ENCODE measurements at places on chromosomes 6 and 20.

DNA sequence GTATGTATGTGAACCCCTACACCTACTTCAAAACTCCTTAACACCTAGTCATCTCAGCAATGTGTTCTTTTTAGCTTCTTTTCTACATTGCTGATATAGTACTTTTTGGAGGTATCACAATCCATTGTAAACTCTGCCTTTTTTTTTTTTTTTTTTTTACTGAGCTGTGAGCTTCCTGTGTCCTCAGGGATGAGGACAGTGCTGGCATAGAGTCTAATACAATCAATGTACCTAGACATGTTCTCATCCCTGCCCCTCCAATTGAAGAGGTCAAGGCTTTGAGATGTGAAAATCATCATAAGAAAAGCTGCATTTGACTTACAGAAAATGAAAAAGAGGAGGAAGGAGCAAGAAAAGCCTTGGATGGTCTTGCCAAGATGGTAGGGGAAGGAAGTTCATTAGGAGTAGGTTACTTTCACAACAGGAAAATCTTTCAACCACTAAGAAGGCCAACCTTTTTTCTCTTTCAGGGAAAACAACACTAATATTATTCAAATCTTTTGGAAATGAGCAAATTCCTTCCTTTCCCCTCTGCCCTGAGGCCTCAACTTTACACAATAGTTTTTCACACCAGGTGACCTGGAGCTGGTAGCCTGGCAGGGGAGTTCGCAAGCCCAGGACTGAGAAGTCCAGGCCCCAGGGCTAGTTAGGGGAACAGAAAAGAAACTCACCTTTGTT, 2.8 kb upstream of the JARID2 start:
- no peak for DNase-seq

GRCh38 chr6:81263531-81264168, 488.8 kb downstream of the TENT5A start:
- DNase-seq = no peak

GRCh38 chr6:112934433-112935327, 587.5 kb downstream of the RFPL4B start:
- no peak for DNase-seq

DNA sequence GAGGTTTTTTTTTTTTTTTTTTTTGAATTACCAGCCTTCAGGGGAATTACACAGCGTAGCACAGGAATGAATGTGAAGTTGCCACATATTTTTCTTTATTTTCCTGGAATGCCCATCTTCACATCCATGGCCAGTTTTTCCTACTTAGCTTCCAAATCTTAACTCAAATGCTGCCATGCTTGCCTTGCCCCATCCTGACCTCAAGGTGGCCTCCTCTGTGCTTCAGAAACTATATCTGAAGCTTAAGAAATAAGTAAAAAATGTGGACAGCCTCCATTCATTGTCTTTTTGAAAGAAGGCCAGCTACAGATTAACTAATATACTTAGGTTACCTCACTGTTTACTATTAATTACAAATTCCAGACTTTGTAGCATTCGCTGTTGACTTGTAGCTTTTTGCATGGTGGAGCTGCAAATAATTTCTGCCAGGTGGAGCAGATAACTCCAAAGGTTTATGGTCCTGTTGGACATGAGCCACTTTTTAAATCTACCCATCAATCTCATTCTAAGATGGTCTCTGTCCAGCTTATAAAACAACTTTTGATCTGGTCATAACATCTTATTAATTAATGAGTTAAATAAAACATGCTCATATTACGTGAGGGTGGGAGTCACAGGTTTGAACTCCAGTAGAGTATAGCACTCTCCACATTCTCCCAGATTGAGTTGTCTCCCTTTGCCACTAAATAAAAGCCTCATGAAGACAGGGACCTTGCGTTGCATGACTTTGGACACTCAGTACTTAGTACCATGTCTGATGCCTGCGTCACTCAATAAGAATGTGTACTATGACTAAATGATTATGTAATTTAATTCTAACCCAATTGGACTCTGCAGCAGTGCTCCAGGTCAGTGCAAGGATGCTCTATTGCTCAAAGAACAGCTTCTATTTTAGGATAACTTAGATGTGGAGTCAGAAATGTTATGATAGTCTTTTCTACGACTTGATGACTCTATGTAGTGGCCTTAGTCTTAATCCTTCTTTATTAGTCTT, 678.6 kb upstream of the CITED2 start:
- no peak for DNase-seq

DNA sequence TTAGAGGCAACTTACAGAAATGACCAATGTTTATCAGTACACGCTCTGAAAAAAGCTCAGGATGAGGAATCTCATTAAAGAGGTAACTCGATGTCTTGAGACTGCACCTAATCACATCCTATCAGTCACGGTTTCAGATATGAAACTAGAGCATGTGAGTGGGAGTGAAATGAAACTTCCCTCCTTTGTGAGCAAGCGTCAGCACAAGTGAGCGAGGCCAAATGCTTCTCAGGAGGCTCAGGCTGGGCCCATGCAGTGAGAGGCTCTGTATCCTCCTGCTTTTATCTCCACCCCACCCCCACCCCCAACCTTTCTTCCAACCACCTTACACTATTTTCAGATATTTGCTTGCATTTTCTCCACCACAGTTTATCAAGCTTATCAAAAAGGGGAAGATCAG, 140.8 kb upstream of the RIMS1 start:
- no peak for DNase-seq

DNA sequence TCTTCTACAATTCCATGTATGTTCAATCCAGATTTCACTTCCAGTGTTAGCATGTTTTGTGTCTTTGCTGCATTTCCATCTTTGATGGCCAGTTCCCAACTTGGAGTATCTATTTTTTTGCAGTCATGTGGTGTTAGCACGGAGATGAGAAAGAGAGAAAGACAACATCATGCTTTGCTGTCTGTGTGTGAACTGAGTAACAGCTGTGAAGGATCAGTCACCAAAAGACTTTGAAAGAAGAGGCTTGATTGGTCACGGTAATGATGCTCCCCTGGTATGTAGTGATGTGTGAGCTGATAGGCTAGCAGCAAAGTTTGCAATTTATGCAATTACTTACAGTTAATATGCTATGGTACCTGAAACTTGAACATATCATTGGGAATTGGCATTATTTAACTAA, 731.3 kb upstream of the NRSN1 start:
- no peak for DNase-seq

- DNase-seq = no peak
Measured at GRCh38 chr6:141550471-141550870, 582.3 kb upstream of the GJE1 start.
